ENCODE measurements at places on chromosomes 1 and 21.

DNA sequence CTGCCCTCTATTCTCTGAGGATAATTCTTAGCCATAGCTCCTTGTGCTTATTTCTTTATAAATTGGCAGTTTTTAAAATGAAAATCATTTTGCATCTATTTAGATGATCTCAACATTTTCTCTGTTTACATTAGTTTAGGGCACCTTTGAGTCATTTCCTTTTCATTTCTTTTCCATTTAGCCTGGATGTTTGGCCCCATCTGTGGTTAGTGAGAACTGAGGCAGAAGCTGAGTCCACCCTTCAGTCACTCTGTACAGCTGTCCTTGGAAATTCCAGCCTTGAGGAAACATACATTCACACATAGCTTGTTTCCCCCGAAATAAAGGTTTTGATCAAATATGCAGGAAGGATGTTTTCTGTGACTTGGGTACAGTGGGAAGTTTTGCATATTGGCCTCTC lies 123.7 kb downstream of the NTNG1 start:
- no peak for DNase-seq

DNA sequence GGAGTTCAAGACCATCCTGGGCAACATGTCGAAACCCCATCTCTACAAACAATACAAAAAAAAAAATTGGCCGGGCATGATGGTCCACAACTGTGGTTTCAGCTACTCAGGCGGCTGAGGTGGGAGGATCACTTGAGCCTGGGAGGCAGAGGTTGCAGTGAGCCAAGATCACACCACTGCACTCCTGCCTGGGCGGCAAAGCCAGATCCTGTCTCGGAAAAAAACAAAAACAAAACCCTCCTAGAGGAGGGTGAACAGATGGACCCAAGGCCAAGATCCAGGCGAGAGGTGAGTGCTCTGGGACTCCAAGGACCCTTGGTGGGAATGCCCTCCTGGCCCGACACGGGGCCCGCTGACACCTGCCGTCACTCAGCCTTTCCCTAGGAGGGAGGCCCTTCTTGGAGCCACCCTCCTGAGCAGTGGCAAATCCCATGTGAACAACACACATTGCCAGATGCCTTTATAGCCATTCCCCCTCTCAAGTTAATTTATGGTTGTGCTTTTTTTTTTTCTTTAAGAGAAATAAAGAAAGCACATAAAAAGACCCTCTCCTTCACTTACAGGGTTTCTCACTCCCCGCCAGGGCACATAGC lies 380 bp downstream of the TFF2 start:
- DNase-seq = no peak

DNA sequence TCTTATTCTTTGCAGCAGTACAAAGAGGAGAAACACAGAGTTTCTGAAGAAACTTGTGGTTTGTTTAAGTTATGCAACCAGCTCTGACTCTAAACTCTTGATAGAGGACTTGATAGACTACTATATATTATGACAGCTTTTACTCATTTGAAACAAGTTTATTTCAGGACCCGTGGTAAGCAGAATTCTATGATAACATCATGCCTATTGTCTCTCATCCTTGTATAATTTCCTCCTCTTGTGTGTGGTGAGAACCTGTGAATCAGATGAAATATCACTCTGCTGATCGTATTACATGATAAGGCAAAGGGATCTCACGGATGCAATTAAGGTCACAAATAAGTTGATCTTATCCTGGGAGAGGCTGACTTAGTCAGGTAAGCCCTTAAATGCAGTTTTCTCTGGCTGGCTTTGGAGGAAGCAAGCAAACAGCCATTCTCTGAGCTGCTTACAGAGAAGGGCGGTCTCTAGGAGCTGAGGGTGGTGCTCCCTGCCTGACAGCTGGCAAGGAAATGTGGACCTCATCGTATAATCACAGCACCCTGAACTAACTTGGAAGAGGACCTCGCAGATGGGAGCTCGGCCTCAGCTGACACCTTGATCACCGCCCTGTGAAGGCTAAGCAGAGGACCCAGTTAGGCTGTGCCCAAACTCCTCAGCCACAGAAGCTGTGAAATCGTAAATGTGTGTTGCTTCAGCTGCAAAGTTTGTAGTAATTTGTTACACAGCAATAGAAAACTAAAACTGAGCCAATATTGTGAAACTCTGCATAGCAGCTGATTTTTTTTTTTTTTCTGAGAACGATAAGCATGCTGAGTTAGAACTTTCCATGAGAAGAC lies 151.1 kb upstream of the DPT start:
- no peak for DNase-seq

DNA sequence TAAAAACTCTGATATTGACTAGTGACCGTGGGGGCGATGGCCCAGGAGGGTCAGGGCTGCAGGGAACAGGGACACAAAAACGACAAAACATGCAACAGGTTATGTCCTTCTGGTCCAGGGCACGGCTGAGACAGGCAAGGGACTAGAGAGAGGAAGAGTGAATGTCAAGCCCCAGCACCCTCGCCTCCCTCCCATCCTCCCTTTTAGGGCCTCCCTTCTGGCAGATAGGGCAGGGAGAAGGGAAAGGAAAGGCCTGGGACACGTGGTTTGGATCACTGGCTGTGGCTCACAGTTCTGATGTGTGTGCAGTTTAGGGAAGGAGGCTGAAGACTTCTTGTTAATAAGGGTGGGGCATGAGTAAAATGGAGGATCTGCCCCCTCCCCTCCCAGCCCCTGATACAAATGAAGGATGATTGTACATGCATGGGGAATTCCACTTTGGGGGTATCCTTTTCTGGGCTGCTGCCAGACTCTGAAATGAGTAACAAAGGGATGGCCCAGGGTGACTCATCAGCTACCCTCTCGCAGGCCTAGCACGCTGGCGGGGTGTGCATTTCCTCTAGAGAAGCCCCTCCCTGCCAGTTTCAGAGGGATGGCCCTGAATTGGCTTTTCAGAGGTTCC lies 14.2 kb downstream of the CAPN2 start:
- DNase-seq = peak; percentile 27

DNA sequence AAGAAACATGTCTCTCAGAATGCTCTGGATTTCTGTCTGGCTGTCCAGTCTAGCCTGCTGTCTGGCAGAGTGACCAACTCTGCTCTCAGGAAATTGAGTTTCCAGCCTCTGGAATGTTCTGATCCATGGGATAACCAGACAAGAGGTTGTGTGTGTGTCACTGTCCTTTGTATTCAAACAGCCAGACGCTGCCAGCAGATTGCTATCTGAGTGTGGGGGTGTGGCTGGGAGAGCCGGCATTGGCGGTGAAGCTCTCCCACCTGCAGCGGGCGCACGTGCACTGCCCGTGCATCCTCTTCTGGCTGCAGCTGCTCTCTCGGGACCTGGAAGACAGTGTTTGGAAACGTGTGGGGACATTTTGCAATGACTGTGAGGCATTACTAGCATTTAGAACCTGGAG lies 26.1 kb downstream of the PKP1 start:
- no peak for DNase-seq

Data from naive thymus-derived CD4-positive, alpha-beta T cell (primary cell).